ENCODE measurements at places on chromosomes 12 and 14.

- DNase-seq, result no peak
Observed at GRCh38 chr14:89032086-89032649, 207.7 kb downstream of the TTC8 start.

- no peak for DNase-seq
Observed at GRCh38 chr12:93786656-93787397, 109.7 kb downstream of the CRADD start.

GRCh38 chr12:108403952-108404351 is 64.8 kb upstream of the CMKLR1 start:
- no peak for DNase-seq

DNA sequence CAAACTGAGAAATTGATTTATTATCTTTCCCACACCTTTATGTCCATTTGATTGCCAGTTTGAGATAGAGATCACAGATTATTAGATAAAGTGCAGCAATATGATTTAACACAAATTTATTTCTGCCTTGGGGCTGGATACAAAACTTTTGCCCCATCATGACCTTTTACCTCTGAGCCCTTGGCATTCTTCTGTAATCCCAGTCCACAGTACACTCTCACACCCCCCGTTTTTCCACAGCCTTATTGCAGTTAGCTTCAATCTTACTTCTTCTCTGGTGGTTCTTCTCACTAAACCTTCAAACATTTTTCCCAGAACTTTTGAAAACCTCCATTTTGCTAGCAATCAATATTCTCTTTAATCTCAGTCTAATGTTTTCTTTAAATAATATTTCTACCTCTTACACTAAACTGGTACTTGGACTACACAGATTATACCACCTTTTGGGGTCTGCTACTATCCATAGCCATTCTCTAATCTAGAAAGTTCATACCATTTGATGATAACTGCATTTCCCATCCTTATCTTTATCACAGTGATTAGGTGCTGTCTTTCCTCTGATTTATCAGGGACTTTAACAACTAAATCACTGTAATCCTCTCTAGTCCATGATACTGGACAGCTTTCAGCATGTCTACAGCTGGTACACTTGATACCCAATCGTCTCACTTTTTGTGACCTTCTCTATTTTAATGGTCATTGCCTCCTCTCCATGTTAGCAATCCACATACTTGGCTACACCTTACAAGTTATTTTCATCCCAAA is 186.7 kb upstream of the PDE3A start:
- DNase-seq, result no peak

DNA sequence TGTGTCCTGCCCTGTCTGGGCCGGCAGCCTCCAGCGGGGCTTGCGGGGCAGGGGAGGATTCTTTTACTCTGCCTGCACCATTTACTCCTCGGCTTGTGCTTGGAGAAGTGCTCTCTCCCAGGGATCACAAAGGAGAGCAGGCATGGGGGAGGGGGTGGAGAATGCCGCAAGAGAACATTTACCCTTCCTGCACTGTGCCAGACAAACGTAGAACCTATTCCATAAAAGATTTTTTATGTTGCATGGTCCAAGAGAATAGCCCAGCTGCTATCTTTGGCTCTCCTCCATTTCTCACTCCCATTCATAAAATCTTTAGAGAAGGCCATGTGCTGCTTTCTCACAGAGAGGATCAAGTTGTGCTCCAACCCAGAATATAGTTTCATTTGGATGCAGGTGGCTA is 159.4 kb downstream of the SPTSSA start:
- no peak for DNase-seq

DNA sequence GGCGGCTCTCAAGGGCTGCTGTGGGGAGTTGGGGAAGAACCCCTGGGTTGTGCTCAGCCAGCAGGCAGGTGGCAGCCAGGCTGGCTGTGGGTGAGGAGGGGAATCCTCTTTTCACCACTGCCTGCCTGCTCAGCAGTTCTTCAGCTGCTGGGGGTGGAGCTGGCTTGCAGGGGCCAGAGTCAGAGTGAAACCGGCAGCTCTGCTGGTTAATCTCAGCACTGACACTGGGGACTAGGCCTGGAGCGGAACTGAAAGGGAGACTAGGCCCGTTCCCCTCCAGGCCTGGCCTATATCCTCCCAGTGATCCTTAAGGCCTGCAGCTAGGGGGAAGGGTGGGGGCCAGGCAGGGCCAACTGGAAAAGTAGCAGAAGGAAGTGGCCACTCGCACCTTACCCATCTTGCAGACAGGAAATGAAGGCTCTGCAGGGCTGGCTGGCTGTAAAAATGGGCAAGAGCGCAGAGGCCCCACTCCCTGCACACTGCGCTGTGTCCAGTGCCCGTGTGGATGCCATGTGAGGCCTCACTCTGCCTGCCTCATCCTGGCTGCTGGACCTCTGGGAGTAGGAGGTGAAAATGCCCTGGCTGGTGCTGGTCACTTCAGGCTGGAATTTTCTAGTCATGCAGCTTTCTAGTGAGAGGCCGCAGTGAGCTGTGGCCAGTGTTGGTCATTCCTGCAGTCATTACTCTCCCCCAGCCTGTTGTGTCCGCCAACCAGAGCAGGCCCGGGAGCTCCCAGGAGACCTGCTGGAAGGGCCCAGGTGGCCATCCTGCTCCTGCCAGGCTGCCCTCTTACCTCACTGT is 39.4 kb downstream of the SH2B3 start:
- peak; percentile 78 for DNase-seq

GRCh38 chr14:89303456-89304435 is 113.3 kb downstream of the FOXN3 start:
- DNase-seq, result peak; percentile 73

DNA sequence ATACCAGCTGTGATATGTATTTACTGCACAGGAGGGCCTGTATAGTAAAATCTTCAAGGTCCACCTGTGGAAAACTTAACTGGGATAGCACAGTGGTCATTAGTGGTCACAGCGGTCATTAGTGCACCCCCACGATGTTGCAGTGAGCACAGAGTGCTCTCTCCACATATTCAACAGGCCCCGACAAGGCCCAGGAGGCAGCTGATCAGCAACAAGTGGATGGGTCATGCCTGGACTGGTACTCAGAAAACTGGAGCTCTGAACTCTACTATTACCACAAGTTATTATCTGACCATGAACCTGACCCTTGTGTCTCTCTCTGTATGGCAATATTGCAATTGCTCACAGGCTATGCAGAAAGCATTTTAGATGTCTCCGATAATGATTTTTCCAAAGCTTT is 129.5 kb downstream of the SLC35F4 start:
- DNase-seq, result no peak

GRCh38 chr12:76876696-76877229 is 2.1 kb downstream of the CSRP2 start:
- DNase-seq, result no peak

- no peak for DNase-seq
Observed at GRCh38 chr12:2341871-2342270, 289.1 kb downstream of the CACNA1C start.

DNA sequence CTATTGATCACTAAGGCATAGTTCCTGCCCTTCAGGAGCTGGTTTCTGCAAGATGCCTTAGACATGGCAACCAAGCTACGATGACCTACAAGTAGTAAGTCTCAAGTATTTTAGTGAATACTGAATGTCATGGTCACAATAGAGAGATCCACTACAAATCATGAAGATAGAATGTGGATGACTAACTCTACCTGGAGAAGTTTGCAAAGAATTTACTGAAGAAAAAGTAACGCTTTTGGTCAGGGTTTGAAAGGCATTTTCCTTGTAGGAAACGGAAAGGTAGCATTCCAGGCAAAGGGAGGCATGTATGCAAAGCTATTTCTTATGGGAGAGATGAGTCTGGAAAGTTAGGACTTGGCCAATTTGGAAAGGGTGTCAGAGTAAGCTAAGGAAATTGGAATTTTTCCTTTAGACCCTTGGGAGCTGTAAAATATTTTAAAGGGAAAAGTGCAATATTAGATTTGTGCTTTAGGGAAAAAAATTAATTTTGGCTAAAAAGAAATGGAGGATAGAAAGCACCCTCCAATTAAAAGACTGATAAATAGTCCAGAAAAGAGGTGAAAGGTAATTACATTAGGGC is 377.5 kb downstream of the EGLN3 start:
- no peak for DNase-seq

- peak; percentile 83 for DNase-seq
Observed at GRCh38 chr14:92687681-92688433, 60.6 kb downstream of the LGMN start.

- no peak for DNase-seq
Observed at GRCh38 chr14:21917699-21918436, 244.2 kb upstream of the OR4E1 start.

- no peak for DNase-seq
Observed at GRCh38 chr14:69948351-69948750, 69.1 kb downstream of the SMOC1 start.

- no peak for DNase-seq
Observed at GRCh38 chr12:31494455-31494854, 96.5 kb downstream of the DENND5B start.
